ENCODE measurements at places on chromosomes 5 and 9.

DNA sequence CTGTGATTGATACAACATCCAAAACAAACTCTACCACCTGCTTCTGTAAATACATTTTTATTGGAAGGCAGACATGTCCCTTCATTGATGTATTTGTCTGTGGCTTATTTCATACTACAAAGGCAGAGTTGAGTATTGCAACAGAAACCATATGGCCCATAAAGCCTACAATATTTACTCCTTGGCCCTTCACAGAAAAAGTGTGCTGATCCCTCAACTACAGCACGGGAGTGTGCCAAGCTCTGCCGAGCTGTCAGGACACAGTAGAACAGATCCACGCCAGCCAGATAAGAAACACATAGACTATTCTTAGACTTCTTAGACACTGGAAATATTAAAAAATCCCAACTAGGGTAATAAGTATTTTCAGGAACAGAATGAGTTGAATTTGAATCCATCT lies 13.2 kb downstream of the TICAM2 start:
- no peak for DNase-seq

DNA sequence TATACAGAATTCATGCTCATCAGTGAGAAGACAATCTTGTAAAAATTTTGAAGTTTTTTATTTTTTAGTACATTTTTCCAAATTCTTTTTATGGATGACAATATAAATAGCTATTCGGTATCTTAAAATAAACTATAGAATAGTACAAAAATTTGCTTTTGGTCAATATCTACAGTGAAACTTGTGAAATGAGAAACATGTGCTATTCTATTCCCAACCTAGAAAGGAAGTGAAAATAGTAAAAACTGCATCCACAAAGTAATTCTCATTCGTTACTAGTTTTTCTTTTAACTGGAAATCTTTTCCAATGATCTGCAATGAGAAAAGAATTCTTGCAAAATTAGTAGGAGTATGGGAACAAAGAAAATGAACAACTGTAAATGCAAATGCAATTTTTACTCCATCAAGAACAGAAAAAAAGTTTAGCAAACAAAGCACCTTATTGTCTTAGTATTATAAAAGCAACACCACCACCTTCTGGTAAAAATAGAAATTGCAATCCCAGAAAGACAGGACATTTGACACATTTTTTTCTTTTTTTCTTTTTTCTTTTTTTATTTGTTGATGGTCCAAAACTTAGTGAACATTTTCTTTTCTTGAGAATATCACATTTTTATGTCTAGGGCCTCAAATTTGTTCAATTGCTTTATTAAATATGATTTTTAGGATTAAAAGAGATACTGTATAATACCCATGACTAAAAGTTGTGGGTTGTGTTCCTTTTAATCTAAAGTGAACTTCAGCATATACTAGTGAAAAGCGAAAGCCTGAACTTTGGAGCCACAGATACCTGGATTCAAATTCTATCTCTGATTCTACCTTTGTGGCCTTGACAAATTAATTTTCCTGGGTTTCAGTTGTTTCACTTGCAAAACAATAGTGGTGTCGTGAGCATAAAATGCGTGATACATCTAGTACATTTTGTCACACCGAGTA lies 72.3 kb downstream of the SLCO4C1 start:
- DNase-seq: peak; percentile 33

DNA sequence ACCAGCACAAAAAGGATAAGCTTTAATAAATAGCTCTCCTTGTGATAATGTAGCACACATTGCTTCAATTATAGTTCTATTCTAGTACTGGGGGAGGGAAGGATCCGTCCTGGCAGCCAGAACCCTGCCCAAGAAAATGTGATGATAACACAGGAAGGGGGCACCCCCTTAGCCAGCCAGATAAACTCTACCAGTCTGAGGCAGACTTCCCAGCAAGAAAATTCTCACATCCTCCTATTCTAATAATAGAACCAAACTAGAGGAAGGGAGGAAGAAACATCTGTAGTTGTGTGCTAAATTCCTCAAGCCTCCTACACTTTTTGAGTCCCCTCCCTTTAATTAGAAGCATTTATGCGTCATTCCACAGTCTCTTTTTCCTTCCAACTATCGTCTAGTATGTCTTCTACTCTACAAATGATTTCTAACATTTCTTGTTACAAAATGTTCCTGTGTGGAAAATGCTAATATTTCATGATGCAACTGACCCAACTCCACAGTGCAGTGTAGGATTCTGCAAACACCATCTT lies 261.0 kb downstream of the SEMA5A start:
- DNase-seq: no peak

DNA sequence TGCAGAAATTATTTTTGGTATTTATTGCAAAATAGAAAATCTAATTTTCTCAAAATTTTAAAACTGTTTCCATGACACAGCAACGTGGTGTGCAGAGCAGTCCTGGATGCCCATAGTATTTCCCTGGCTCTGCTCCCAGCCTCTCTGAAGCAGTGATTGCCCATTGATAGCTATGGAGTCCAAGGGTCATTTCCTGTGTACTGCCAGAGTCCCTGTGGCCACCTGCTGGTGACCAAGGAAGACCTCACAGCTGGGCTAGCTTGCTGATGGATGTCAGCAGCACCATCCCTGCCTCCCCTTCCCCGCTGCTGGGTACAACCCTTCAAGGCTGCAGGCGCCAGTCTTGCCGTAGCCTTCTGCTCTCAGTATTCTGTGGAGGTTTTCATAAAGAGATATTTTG lies 184.1 kb downstream of the DIRAS2 start:
- DNase-seq: no peak

DNA sequence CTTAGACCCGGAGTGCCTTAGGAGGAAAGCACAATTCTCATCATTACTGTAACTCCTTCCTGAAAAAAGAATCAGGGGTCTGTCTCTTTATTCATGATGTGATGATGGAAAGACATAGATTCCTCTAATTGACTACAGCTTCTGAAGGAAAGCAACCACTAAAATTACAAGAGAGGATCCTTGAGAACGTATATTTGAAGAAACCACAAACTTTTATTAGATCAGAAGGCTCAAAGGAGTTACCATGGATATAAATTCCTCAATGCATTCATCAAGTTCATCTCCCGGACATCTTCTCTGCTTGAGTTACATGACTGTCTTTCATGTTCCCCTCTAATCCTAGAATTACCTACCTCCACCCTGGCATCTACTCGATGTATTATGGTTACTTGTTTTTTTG lies 104.1 kb upstream of the PAPPA start:
- no peak for DNase-seq

DNA sequence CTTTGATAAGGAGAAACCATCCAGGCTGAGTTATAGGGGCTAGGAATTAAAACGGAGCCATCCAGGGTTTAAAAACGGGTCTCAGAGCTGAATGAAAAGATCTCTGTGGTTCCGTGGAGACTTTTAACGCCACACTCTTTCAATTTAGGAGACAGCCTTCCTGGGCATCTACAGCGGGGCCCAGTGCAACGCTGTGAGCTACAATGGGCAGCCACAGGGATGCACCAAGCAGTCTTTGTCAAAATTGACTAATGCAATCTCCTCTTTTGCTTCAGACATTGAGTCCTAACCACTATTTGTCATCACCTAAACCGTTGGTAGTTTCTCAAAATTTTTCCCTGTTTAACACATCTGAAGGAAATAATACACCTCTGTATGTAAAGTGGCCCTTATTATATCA lies 96.6 kb upstream of the ABCA1 start:
- no peak for DNase-seq

- no peak for DNase-seq
Observed at GRCh38 chr5:158773161-158773560, 326.6 kb downstream of the EBF1 start.

GRCh38 chr9:21443849-21444625 lies 3.8 kb downstream of the IFNA1 start:
- no peak for DNase-seq

DNA sequence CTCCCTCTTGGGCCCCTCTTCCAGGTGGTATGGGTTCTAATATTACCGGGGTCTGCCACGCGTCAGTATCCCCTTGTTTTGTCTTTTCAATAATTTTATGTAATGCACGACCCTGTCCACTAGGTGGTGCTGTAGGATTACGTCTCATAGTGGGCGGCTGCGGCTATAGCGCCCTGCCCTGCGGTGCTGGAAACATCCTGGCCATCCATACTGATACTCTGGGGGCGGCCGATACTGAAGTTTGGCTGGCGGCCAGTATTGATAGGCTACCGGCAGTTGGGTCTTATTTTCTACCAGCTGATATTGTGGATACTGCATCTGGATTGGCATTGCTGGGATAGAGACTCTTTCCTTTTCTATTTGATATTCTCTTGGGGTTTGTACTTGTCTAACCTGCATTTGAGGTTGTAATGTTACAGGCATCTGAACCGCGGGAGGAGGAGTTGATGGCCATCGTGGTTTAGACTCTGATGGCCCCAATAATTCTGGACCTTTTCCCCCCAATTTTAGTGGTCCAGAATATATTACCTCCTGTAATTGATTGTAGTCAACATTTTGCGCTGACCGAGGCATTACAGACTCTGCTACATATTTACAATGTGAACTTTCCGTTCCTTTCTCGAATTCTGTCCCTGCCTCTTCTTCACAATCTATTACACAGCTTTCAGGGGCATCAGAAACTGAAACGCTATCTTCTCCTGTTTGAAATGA lies 3.3 kb upstream of the TMEM141 start:
- DNase-seq: peak; percentile 57
